ENCODE measurements at places on chromosomes 7 and 10. TPM values are rescaled to one million over a fixed set of nuclear protein-coding genes. Genes with fewer than 3 reads are reported as not detected.

PODXL gene
- total RNA-seq, result 50.6 TPM

PTPRZ1 gene
- total RNA-seq, result not detected

DNA sequence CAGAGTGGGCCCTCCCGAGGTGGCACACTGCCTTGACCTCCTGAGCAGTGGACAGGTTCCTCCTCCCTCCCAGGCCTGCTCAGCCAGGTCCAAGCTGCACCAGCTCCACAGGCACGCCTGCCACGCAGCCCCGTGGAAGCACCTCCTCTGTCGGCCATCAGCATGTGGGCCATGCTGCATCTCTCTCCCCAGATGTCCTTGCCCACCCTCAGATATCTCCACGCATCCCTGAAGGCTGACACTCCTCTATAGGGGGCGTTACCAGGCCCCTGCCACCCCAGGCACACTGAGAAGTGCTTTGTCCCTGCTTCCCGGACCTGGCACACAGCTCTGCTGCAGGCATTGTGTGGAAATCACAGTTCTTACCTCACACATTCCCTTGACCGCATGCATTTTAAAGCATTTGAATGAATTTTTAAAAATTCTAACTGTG is 598.5 kb downstream of the SDK1 start:
- DNase-seq, result no peak

DNA sequence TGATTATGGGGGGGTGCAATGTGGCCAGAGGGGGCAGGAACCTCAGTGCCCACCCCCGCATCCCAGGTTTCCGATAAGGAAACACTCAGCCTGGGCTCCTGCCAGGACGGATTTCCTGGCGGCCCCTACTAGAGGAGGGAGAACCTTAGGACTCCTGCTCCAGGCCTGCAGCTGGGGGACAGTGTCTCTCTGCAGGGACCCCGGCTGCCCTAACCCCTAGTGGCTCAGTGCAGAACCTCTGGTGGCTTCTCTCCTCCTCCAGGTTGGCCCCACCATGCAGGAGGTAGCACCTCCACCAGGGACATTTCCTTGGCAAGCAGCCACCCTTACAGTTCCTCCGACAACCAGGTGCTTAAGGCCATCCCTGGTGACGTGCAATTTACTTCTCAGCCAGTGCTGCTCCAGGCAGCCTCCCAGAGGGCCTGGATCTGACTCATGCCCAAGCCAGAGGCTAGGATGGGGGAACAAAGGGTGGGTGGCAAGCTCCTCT is 31.9 kb downstream of the SH2B2 start:
- DNase-seq, result peak; percentile 57

DNA sequence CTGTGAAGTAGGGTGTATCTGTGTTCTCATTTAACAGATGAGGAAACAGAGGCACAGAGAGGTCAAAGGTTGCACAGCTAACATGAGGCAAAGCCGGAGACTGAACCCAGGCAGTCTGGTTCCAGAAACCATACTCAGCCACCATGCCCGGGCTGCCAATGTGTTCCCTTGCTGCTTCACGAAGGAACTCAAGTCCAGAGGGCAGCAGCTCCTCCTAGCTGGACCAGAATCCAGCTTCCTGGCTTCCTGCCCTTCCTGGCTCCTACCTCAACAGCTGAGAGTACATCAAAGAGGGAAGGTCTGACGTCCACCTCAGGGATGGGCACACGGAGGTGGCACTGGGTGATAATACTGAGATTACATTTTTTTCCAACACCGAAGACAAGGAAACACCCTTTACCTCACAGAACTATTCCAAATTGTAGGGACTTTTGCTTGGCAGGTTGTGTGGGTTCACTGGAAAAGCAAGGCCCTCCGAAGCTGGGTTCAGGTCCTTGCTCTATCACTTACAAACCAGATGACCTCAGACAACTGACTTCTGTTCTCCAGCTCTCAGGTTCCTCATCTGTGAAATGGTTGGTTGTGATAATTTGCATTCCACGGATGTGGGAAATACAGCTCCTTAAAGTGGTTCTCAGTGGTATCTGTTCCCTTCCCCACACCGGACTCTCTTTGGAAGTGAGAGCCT is 154.1 kb upstream of the ZMIZ1 start:
- DNase-seq, result no peak

GRCh38 chr7:50803359-50804337 is 21.0 kb upstream of the GRB10 start:
- DNase-seq, result peak; percentile 70

DNA sequence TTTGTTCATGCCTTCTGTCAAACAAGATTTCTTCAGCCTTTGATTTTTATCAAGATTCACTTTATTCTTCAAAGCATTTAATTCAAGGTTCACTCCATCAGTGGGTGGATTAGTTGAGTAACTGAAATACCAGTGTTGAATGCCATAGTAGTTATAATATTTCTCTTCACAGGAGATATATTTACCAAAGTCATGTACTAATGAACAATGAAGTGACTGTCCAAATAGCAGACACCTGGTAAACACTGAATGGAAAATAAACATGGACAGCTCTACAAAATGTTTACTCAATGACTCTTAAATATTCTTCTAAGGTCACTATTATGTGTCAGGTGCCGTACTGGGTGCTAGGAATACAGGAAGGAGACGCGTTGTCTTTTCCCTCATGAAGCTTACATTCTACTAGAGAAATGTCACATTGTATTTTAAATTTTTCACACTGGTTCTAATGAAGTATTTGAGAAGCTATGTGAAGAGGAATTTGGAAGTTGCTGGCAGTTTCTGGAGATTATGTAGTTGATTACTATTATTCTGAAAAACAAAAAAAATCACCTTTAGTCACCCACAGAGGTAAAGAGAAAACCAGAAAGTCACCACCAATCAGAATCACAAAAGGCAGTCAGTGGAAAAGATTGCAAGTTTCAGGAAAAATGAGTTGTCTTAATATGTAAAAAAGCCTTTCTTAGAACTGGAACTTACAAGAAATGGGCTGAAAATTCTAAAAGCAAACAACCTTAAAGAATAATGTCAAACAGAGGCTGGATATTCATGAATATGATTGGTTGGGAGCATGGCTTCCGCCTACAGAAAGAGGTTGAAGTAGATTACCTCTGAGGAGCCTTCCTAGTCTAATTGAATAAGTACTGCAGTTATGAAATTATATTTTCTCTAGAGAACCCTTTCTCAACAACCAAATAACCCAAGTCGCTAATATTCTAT is 84.5 kb downstream of the RTKN2 start:
- DNase-seq, result no peak

- DNase-seq, result no peak
Observed at GRCh38 chr10:86285136-86285790, 81.3 kb downstream of the GRID1 start.

DNA sequence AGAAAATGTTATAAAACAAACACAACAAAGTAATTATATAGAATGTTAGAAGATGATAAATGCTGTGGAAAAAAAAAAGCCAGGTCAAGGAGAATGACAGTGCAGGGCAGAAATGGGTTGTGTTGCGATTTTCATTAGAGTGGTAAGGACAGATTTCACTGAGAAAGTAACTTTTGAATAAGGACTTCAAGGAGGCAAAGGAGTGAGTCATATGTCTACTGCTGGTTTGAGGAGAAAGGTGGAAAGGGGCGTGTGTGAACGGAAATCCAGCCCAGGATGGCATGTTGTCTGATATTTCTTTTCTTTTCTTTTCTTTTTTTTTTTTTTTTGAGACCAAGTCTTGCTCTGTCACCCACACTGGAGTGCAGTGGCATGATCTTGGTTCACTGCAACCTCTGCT is 12.3 kb upstream of the DLD start:
- peak; percentile 46 for DNase-seq

ACSM6 gene
- total RNA-seq, result not detected

OR2A1 gene
- 0.05 TPM for total RNA-seq

DNA sequence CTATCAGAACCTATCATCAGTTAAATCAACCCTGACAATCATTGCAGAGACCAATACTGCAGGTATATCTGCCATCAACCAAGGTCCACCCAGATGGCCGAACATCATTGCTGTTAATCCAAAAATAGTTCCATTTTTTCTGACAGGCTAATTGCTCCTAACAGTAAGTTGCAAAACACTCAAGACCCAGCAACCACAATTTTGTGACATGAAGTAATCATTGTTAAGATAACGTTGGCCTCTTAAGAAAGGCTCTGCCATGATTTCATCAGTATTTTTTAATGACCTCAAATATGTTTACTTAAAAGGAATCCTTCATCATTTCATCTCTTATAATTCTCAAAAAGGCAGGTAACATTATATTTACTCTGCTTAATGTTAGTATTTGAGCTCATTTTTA is 553.4 kb upstream of the POM121L12 start:
- DNase-seq, result no peak

FANK1 gene
- 4.5 TPM for total RNA-seq

DNA sequence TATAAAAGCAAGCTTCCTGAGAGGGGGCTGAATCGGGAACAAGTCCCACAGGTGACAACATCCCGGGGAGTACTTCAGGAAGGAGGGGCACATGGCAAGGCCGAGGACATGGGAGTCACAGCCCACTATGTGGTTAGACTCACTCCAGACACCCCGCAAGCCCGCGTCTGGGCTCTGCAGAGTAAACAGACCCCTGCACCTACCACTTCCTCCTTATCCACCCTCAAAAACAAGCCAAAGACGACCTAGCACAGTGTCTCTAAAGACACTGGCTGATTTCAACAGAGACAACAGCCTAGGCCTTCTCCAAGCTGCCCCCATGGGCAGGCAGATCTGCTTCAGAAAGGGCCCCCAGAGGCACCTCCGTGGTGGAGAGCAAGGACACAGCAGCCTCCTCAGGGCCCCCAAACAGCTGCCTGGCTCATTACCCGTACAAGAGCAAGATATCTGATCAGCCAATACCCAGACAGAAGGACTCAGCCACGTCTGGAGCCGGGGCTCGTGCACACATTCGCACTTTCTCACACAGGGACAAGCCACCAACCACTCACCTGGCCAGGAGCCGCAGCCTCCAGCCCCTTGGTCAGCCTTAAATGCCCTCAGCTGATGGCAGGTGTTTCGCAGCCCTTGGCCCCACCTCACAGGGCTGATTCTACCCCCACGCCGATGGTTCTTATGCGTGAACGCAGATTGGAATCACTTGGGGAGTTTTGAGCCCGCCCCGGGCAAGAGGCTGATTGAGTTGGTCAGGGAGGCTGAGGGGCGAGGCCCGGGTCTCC is 10.7 kb upstream of the KPNA7 start:
- DNase-seq, result no peak

- no peak for DNase-seq
Observed at GRCh38 chr7:73761854-73762658, 8.0 kb downstream of the CLDN3 start.

DNA sequence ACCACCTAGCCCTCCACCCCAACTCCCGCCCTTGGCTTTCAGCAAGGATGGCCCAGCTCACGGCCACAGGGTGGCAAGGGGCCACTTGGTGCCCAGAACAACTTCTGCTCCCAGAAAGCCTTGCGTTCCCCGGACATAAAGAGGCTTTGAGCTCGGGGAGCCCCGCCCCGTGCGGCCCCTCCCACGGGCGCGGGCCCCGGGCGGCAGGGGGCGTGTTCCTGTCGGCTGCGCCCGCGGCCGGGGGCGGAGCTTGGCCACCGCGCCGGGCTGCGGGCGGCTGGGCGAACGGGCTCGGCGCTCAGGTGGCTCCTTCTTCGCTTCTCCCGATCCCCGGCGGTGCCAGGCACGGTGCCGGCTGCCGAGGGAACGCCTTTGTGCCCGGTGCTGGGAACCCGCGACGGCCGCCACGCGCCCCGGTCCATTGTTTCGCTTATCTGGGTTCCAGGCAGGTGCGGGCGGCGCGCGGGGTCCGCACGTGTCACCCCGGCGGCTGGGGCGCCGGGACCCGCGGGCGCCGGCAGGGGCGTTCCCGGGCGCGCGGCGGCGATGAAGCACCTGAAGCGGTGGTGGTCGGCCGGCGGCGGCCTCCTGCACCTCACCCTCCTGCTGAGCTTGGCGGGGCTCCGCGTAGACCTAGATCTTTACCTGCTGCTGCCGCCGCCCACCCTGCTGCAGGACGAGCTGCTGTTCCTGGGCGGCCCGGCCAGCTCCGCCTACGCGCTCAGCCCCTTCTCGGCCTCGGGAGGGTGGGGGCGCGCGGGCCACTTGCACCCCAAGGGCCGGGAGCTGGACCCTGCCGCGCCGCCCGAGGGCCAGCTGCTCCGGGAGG is at the start of gene NFE2L3:
Gene NFE2L3 (plus strand): TSS at position 246 of the 829 bp plus-strand sequence. CDS start 301 bp downstream, at position 547.
- DNase-seq, result peak; percentile 81

- DNase-seq, result no peak
Observed at GRCh38 chr10:8507156-8507555, 452.7 kb downstream of the GATA3 start.

- no peak for DNase-seq
Observed at GRCh38 chr10:132374176-132374575, 22.8 kb upstream of the PWWP2B start.

OR6V1 gene
- not detected for total RNA-seq

AMPH gene
- total RNA-seq, result 3.1 TPM

DNA sequence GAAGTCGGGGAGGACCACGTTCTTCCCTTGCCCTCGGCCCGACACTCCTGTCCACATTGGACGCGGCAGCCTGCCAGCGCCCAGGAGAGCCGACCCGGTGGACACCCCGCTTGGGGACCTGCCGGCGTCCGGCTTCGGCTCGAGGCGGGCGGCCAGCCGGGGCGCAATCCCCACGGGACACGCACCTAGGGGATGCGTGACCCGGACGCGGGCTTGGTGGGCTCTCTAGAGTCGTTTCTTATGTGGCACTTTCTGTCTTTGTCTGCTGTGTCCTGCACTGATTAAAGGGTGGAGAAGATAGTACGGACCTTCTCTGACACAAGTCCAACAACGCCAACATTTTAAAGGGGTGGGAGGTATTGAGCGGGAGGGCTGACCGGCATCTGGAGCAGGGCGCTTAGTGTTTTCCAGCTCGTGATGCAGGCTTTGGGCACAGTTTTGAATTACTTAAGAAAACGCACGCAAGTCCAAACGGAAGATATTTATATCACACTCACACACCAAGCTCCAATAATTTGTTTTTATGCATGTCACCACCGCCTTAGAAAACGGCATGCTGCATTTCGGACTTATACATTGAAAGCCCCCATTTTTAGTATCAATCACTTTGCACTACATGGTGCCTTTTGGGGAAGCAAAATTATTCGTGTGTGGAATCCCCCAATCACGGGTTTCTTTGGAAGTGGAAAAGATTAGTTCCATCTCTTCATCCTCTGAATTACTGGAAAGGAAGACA is 3.9 kb upstream of the SPAG6 start:
- DNase-seq, result no peak

GRCh38 chr7:85602196-85602595 is 415.3 kb upstream of the SEMA3D start:
- no peak for DNase-seq

- DNase-seq, result peak; percentile 31
Observed at GRCh38 chr7:116433246-116433645, 66.3 kb upstream of the CAV2 start.

DNA sequence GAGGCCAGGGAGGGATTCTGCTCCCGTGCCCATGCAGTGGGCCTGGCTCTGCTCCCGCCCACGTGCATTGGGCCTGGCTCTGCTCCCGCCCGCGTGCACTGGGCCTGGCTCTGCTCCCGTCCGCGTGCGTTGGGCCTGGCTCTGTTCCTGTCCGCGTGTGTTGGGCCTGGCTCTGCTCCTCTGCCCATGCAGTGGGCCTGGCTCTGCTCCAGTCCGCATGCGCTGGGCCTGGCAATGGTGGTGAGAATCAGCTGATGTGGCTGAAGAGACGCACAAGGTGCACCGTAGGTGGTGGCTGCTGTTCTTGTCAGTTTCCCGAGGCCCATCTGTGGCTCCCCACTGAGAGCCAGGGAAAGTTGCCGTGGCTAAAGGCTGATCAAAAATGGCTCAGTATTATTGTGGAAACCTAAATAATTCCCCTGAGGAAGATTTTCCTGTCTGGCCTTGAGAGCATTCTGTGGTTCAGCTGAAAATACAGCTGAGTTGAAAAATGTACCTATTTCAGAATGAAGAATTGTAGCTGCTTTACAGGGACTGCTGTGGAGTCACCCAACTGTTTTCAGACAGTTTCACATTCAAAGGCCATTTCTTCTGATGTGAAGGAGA is 572.4 kb downstream of the GLRX3 start:
- no peak for DNase-seq

Measured in M059J (cell line).